Body of pancreas (tissue), 4 donors: ENCODE measurements at places on chromosomes 16 and 17.
A peak's percentile ranks its signal among the peaks of the same experiment; 100 is the strongest.

DNA sequence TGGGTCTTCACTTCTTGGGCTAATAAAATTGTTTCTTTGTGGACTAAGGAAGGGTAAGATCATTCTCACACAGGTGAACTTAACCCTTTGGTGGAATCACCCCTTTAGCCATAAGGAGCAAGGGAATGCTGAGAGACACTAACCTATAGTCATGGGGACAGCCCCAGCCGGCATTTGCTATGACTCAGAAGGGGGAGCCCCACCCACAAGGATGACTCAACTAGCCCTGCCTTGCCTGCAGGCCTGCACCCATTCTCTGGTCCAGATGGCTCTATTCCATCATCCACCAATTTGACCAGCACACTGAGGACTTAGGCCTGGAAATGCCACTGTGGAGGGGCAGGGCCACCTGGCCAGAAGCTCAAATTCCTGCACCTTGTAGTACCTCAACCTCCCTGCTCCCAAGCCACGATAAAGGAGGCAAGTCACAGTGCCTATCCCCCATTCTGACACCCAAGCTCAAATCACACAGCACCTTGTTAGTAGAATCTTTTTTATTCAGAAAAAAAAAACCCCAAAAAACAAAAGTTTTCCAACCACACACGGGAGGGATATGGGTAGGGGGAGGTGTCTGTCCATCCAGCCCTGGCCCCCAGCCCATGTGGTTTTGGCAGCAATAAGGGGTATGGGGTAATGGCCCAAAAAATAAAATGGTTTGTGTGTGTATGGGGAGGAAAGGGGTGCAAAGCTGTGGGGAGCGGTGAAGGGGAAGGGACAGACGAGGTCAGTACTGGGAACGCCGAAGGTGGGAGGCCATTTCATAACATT is 3.0 kb downstream of the PFN1 start:
- DNase-seq = peak; percentile 87

GRCh38 chr17:50661795-50662391 is 27.2 kb downstream of the ABCC3 start:
- DNase-seq = peak; percentile 75

DNA sequence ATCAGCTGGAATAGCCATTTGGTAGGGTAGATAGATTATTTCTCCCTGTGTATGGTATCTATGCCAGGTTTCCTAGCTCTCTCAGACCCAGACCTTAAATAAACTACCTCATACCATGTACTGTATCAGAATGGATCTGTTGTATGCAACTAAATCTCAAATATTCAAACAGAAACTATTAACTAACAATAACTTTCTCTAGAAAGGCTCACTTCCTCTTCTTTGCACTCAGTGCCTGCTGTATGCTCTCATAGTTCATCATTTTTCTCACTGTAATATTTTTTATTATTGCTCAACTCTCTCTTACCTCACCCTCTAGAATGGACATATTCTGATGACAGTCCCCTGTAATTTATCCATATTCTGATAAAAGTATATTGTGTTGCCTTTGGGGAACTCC is 182.4 kb downstream of the TOX3 start:
- no peak for DNase-seq

GRCh38 chr17:823501-823902 is 41.3 kb downstream of the MRM3 start:
- DNase-seq = no peak

DNA sequence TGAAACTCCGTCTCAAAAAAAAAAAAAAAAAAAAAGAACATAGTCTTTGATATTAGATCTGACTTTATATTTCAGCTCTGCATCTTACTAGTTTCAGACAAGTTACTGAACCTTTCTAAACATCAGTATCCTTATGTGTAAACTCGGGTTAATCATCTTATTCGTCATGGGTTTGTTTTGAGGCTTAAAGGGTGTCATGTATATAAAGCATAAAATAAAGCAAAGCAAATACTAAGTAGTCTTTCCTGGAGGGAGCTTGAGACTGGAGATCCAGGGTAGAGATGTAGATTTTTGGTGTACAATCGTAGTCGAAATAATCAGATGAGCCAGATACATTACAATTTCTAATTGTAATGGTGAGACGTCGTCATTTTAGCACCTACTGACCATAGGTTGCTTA is 7.8 kb downstream of the BCAS3 start:
- DNase-seq = no peak

DNA sequence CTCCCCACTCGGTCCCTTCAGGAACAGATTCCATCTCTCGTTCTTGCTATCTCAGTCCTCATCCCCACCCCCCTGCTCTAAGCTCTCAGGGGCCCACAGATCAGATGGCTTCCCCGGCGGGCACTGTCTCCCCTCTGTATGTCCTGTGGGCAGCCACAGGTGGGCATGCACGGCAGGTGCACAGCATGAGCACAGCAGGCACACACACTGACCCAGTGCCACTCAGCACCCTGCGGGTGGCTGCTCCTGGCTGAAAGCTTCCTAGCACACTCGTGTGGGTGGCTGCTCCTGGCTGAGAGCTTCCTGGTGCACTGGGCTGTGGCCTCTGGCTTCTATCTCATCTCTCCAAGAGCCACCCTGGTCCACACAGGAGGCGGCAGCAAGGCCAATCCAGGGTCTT is 44.5 kb upstream of the SMIM36 start:
- DNase-seq = no peak

- no peak for DNase-seq
These were observed 372.9 kb downstream of the CDH13 start for GRCh38 chr16:82999711-83000110.

DNA sequence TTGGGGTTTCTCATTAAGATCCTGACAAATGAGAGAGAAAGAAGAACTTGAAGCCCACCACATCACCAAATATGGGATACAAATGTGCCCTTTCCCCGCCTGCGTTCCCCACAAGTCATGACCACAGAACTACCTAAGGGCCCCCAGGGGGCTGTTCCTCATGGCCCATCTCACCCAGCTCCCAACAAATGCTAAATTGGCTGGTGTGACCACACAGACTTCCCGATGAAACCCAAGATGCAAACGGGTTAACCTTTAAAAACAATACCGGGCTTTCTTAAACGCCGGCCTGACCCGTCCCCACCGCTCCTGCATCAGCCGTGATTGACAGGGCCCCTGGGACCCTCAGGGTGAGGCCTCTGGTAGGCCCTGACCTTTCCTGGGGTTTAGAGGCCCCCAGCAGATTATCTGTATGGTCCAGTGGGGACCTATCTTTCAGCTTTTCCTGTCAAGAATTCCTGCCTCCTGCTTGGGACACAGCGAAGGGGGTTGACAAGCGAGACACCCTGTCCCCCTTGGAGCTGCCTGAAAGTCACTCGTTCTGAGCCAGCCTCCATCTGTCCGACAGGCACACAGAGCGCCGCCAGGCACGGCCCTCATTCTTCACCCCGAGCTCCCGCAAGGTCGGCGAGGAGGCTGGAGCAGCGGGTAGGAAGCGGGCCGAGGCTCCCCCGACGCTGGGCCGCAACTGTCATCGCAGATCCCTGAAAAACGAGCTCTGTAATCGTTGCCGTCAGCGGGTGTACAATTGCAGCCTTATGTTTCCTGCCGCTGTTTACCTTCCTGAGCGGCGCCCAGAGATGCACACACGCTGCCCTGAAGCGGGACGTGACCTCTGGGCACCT is 300.1 kb downstream of the FOXL1 start:
- no peak for DNase-seq

GRCh38 chr16:21984062-21984461 is 16.9 kb downstream of the PDZD9 start:
- no peak for DNase-seq

DNA sequence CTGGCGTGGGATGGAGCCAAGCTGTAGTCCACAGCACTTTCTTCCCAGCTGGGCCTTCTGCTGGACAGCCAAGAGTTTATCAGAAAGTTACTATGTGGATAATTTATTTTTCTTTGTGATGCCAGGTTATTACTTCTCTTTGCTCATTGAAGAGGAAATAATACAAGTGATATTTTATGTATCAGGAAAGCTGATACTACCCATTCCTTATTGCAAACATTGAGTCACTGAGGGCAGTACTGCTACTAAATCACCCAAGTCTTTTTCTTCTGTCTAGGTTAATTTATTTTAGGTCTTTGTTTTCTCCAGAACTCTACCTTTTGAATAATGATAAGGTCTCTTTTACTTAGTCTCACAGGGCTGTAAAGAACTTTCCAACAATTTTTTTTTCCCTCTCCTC is 8.3 kb downstream of the NUP93 start:
- DNase-seq = no peak
